ENCODE measurements at places on chromosomes 5 and 9.

GRCh38 chr9:106575823-106576222 lies 287.1 kb upstream of the ZNF462 start:
- no peak for DNase-seq

GRCh38 chr5:75512383-75513074 lies 838 bp downstream of the POLK start:
- DNase-seq, result no peak

DNA sequence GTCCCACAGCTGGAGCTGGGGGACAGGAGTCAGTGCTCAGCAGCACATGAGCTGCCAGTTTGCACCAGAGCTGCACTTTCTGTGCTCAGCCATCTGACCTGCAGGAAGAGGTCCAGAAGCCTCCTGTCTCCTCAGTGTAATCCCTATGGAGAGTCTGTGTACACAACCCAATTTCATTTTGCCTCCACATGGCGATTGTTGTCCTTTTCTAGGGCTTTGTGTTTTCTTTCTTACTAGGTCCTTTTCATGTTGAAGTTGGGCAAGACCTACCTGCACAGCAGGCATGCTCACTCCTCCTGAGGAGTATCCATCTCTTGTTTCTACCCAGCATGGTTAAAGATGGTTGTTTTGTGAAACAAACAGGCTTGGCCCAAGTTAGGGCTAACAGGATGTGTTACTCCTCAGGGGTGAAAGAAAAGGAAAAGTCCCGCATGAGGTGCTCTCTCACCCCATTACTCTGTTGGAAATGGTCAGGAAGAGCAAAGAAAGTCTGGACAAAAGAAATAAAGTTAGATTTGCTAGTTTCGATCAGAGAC lies 273.0 kb downstream of the TMEM167A start:
- no peak for DNase-seq

- DNase-seq, result no peak
Measured at GRCh38 chr5:120160124-120160895, 303.8 kb upstream of the PRR16 start.

GRCh38 chr5:53543401-53543800 lies 17.0 kb upstream of the NDUFS4 start:
- DNase-seq, result no peak

GRCh38 chr5:169116961-169117461 lies 183.9 kb downstream of the SLIT3 start:
- DNase-seq, result no peak

DNA sequence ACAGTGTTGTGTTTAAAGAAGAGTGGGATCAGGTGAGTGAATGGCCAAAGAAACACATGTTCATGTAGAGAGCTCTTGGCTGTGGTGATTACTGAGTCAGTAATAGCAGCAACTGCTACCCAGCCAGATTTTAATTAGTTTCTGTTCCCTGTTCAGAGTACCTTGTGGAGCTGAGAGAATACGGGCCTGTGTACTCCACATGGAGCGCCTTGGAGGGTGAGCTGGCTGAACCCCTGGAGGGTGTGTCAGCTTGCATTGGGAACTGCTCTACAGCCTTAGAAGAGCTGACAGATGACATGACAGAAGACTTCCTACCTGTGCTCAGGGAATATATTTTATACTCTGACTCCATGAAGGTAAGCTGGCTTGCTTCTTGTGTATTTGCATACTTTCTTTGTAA lies 52.3 kb downstream of the SLC46A2 start:
- no peak for DNase-seq

GRCh38 chr9:93597871-93598646 lies 21.7 kb downstream of the PHF2 start:
- no peak for DNase-seq

DNA sequence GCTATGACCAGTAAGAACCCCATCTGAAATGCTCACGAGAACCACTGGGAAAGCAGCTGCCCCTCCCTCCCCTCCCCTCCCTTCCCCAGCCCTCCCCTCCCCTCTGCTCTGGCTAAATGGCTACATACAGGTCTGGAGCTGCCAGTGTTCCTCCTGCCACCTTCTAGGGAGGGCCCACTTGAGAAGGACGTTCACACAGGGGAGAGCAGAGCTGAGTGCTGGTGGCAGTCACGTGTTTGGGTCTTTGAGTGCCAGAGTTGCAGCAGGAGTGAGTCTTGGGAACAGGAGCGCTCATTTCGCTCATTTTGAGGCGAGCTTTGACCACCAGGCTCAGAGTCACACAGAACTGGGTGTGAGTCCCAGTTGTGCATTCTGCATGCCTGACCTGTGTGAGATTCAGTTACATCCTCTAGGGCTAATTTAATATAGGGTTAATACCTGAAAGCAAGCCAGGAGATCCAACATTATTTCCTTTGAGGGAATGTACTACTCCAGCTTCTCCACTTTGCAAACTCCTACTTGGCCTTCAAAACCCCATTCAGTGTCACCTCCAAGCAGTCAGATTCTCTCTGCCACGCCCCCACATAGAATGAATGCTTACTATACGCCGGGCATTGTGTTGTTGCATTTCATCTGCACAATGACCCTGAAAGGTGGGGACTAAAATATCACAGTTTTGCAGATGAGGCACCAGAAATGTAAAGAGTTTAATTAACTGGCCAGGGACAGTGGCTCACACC lies 25.1 kb downstream of the CPLX2 start:
- no peak for DNase-seq

DNA sequence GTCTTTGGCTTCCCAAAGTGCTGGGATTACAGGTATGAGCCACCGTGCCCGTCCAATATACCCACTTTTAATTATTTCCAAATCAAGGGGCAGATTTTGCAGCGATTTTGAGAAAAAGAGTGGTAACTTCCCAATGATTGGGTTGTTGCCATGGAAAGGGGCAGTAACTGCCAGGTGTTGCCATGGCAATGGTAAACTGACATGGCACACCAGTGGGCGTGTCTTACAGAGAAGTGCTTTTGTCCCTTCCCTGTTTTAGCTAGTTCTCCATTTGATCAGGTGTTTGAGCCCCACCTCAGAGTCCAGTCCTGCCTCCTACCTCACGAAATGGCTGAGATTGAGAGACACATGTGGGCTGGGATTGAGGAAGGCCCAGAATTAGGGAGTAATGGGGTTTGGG lies 86.3 kb upstream of the IER5L start:
- DNase-seq, result no peak

DNA sequence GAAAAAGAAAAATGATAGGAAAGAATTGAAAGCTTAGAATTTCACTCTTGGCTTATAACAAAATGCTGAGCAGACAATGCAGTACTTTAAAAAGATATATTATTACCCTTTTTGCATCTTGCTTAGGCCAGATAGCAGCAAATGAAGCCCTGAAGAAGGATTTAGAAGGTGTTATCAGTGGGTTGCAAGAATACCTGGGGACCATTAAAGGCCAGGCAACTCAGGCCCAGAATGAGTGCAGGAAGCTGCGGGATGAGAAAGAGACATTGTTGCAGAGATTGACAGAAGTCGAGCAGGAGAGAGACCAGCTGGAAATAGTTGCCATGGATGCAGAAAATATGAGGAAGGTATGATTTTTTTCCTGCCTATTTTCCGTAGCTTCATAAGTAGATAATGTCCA lies 50.8 kb downstream of the CNTRL start:
- DNase-seq, result no peak

DNA sequence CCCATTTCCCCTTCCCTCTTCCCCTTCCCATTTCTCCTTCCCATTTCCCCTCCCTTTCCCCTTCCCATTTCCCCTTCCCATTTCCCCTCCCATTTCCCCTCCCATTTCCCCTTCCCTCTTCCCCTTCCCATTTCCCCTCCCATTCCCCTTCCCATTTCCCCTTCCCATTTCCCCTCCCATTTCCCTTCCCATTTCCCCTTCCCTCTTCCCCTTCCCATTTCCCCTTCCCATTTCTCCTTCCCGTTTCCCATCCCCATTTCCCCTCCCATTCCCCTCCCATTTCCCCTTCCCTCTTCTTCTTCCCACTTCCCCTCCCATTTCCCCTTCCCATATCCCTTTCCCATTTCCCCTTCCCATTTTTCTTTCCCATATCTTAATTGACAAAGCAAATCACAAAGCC lies 109.0 kb downstream of the OLFM1 start:
- DNase-seq, result no peak

GRCh38 chr5:4230786-4231641 lies 635.4 kb downstream of the IRX1 start:
- DNase-seq, result no peak

GRCh38 chr5:154818471-154819116 lies 31.8 kb downstream of the FAXDC2 start:
- DNase-seq, result no peak

- DNase-seq, result no peak
Measured at GRCh38 chr5:175889910-175890684, 18.7 kb downstream of the CPLX2 start.

- DNase-seq, result no peak
Measured at GRCh38 chr9:87651431-87651830, 74.5 kb upstream of the CTSL start.

DNA sequence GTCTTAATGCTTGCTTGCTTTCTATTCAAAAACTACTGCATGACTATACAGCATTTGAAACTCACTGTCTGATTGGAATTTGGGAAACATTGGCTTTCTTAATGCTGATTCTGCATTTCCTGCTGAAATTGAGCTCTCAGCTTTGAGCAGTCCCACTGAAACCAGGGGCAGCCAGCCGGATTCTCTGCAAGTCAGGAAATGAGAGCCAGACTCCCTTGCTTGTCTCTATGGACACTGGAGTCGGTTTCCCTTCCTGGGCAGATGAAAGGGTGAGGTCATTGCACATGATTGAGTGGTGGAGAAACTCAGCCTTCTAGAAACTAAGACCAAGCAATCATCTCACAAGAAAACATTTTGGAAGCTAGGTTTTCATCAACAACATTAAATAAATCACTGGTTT lies 119.7 kb upstream of the SPATA31C2 start:
- no peak for DNase-seq

- DNase-seq, result no peak
Measured at GRCh38 chr5:172248637-172249036, 34.9 kb downstream of the UBTD2 start.

DNA sequence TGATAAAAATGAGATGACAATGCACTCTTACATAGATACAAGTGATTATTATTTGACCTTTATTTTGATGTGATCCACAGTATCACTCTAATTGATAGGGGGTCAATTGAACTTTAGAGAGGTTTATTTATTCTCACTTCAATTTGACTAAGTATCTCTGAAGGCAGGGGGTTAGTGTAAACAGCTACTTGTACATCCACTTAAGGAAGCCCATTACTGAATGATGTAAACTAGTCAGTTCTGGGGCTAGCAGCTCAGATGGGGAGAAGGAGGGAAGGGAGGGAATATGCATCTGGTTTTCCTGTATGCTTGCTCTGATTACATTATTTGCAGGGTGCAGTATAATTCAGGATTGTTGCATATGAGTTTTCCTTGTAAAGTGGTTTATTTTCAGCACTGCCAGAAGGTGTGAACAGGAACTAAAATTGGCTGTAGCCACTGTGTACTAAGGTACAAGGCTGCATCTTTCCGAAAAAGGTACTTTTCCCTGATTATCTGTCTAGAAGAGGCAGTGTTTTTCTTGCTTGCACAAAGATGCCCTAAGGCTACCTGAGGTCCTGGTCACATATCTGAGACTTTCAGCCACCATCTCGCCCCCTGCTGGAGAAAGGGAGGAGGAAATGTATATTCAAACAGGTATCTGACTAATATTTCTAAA lies 51.2 kb downstream of the MRPS27 start:
- DNase-seq, result no peak

DNA sequence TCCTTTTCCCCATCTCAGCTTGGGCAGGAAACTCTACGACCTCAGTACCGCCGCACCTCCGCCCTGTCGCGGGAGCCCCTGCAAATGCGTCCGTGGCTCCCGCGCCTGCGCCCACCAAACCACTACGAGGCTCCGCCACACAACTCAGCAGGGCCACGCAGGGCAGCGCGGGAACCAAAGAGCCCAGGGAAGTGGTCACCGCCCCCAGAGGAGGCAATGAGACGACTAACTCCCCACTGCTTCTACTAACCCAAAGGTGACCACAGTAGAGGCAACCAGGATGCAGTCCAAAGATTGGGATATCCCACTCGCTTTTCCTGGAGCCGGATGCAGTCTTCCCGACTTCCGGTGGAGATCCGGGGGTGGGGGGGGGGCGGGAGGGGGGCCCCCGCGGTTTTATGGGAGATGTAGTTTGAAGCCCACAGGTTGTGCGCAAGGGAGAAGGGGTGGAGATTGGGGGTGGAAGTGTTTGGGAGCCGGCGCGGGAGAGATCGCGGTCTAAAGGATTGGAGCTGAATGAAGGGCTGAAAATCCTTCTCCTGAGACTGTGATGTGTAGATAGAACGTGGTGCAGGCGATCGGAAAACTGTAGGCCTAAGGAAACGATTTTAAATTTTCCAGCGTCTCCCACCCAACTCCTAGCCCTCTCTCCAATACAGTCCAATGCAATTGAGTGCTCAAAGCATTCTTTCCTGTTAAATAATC lies at the start of gene NUDT12:
Gene NUDT12 (minus strand): TSS at position 337 of the 705 bp plus-strand sequence. CDS start 2,541 bp downstream, outside the sequence.
- peak; percentile 10 for DNase-seq

All from activated effector memory CD4-positive, alpha-beta T cell treated with Interleukin-2 at 50 U/mL for 16 hours (primary cell).